Activated T-helper 2 cell treated with anti-CD3 and anti-CD28 coated beads, Interferon-gamma antibody, Interleukin-2, Interleukin-4, amounts not matched to agents 10 μg/mL and 5 μg/mL and 100 μg/mL, durations not matched to agents 14 hours and 24 hours and 36 hours (primary cell): ENCODE measurements at places on chromosomes 6 and 20.

GRCh38 chr20:45163083-45163803 is 11.5 kb upstream of the PI3 start:
- H3K27me3 ChIP-seq, result peaks cover 25% of the 10 kb centered on the region
- no peak for DNase-seq
- H3K27ac ChIP-seq, result no peak overlapping the region
- no peaks in the 10 kb centered on the region for H3K36me3 ChIP-seq

GRCh38 chr20:1033751-1034414 is 31.8 kb upstream of the RSPO4 start:
- DNase-seq, result no peak
- H3K36me3 ChIP-seq, result no peaks in the 10 kb centered on the region
- H3K27ac ChIP-seq, result no peak overlapping the region
- no peak overlapping the region for H3K4me3 ChIP-seq

DNA sequence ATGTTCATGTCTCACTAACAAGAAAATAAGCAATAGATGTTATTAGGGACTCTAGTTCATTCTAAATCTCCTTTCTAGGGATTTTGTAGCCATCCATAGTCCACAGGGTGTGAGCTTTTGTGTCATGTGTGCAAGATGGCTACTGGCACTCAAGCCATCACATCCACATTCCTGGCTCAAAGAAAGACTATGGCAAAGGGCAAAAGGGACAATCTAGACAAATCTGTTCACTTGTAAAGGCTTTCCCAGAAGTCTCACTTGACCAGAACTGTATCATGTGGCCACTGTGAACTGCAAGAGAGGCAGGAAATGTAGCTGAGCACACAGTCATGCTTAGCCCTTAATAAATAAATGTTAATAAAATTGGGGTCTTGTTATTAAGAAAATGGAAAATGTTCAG is 212.6 kb upstream of the EXOC2 start:
- H3K4me3 ChIP-seq, result no peak overlapping the region
- no peak overlapping the region for H3K27ac ChIP-seq
- no peaks in the 10 kb centered on the region for H3K27me3 ChIP-seq
- no peak for DNase-seq
- no peaks in the 10 kb centered on the region for H3K4me1 ChIP-seq

DNA sequence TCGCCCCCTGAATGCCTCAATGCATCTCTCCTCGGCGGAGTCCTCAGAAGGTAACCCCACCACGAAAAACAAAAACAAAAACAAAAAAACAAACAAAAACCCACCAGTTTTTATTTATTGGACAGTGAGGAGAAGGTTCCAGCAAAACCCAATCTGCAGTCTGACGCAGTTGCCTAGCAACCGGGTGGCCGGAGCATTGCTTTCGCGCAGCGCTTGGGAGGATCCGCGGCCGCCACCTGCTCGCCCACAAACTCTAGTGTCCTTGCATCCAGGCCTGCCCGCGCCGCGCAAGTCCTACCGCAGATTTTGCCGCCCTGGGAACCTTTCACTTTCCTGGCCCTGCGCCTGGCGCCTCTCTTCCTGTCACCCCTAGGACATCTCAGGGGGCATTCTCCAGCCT is 17.6 kb downstream of the TFAP2B start:
- no peak overlapping the region for H3K27ac ChIP-seq
- H3K4me3 ChIP-seq, result no peak overlapping the region
- H3K36me3 ChIP-seq, result no peaks in the 10 kb centered on the region
- DNase-seq, result no peak

DNA sequence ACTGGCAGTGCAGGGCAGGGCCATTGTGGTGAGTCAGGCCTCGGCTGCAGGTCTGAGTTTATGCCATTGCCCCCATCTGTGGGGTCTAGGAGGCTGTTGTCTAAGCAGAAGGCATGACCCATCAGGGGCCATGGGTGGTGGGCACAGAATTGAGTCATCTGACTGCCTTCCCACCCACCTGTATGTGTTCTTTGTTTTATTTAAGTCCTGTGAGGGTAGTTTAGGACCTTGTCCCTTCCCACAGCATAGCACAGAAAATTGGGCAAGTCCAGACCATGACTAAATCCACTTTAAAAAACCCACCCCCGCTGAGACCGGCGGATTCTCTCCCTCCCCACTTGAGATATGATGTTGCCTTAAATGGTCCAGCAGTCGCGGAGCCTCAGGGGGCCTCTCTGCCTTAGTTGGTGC is 40.3 kb downstream of the ERMARD start:
- H3K4me3 ChIP-seq, result no peak overlapping the region
- H3K36me3 ChIP-seq, result no peaks in the 10 kb centered on the region
- H3K27me3 ChIP-seq, result peaks cover 24% of the 10 kb centered on the region
- H3K4me1 ChIP-seq, result peaks cover 14% of the 10 kb centered on the region
- no peak overlapping the region for H3K27ac ChIP-seq

- no peaks in the 10 kb centered on the region for H3K36me3 ChIP-seq
- peaks cover 6% of the 10 kb centered on the region for H3K4me1 ChIP-seq
- DNase-seq, result no peak
- no peaks in the 10 kb centered on the region for H3K27me3 ChIP-seq
- H3K4me3 ChIP-seq, result no peak overlapping the region
Observed at GRCh38 chr6:146154197-146154596, 125.3 kb downstream of the GRM1 start.

GRCh38 chr20:19785173-19785982 is 27.3 kb downstream of the RIN2 start:
- peaks cover 3% of the 10 kb centered on the region for H3K27me3 ChIP-seq
- no peak overlapping the region for H3K27ac ChIP-seq
- DNase-seq, result no peak
- no peaks in the 10 kb centered on the region for H3K36me3 ChIP-seq
- no peak overlapping the region for H3K4me3 ChIP-seq

DNA sequence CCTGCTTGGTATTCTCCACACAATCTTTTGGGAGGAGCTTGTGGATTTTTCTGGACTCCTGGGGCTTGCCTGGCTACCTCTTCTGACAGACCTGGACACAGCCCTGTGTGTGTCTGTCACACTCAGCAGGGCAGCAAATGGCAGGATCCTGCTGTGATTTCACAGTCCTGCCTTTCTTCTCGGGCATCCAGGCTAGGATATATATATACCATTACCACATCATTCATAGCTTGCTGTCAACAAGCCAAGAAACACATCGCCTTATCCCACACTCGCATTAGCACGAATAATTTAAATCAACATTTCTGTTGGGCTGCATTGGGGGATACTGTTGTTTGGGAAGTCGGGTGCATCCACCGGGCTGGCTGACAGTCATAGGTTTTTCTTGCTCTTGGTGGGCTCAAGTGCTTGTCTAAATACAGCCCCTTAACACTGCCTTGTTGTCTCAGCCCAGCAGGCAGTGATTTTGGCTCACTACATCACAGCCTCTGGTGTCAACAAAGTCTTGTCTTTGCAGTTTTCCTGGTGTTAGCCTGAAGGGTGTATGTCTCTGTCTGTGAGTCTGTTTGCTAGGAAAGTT is 154.9 kb upstream of the FERMT1 start:
- H3K4me3 ChIP-seq, result no peak overlapping the region
- no peaks in the 10 kb centered on the region for H3K4me1 ChIP-seq
- no peak overlapping the region for H3K27ac ChIP-seq
- H3K27me3 ChIP-seq, result no peaks in the 10 kb centered on the region
- no peak for DNase-seq

DNA sequence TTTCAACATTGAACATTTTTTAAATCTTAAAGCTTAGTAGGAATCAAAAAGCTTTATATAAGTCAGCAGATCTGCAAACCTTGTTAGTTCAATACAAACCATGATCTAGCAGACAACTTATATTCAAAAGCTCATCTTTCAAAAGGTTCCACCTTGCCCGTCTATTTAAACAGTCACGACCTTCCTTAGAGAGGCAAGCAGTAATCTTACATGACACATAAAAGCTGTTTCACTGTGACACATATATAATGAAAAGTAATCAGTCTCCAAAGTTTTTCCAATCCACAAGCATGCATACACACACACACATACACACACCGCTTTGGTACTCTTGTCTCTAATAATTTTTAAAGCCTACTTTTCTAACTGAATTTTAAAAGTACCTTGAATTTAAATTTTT is 12.9 kb downstream of the SOD2 start:
- no peak overlapping the region for H3K4me3 ChIP-seq
- no peak for DNase-seq
- peaks cover 32% of the 10 kb centered on the region for H3K4me1 ChIP-seq
- H3K36me3 ChIP-seq, result peaks cover 45% of the 10 kb centered on the region

DNA sequence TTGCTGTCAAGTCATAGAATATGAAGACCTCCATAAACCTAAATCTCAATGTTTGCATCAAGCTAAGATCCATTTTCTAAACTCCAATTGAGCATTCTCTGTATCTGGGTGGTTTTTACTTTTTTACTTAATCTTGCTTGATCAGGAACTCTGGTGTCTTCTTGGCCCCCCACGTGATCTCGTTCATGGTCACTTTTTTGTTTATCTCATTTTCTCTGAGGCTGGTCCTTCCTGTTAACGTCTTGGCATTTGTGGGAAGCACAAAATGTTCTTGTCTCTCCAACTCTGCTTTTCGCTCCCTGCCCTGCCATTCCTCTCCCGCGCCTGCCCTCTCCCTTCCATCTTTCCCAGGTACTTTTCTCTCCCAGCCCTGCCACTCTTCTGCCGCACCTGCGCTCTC is 14.0 kb upstream of the MAPRE1 start:
- H3K27ac ChIP-seq, result no peak overlapping the region
- DNase-seq, result no peak
- H3K4me3 ChIP-seq, result no peak overlapping the region

DNA sequence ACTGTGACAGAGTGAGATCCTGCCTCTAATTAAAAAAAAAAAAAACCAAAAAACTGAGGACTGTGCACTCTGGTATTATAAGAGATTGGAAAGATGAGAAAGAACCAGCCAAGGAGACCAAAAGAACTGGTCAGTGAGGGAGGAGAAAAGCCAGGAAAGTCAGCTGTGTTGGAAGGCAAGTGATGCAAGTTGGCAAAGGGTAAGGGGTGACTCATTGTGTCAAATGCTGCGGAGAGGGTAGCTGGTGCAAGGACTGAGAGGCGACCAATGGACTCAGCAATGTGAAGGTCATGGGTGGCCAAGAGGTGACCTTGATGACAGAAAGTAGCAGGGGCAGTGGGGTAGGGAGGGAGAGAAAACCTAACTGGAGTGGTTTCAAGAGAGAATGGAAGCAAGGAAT is 27.4 kb upstream of the LRRN4 start:
- H3K4me1 ChIP-seq, result no peaks in the 10 kb centered on the region
- no peaks in the 10 kb centered on the region for H3K36me3 ChIP-seq
- no peak overlapping the region for H3K4me3 ChIP-seq
- DNase-seq, result no peak
- no peak overlapping the region for H3K27ac ChIP-seq

DNA sequence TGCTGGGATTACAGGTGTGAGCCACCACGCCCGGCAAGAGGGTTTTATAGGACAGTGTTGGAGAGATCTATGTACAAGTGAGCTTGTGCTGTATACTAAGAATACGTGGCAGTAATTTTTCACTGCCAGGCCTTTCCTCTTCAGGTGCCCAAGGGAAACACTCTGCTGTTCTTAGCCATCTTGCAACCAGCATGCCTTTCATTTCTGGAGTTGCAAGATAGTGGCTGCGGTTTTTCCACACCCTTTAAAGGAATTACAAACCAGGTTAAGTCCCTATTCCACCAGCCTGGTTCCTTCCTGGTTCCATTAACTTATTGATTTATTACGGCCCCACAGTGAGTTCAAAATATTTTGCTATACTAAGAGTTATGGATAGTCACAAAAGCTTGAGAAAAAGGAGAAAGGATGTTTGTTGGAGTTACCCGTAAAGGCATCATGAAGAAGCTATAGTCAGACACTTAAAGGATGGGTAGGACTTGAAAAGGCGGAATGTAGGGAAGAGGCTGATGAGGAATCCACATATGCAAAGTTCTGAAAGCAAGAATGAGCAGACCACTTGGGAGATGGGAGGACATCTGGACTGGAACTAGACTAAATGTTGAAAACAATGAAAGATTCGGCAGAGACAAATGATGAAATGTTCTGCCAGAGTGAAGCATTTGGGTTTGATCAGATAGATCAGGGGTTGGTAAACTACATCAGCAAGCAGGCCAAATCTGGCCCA is 61.4 kb upstream of the ASIP start:
- H3K4me3 ChIP-seq, result no peak overlapping the region
- peaks cover 2% of the 10 kb centered on the region for H3K4me1 ChIP-seq
- no peak overlapping the region for H3K27ac ChIP-seq
- H3K27me3 ChIP-seq, result peaks cover 9% of the 10 kb centered on the region

- no peak overlapping the region for H3K27ac ChIP-seq
- peaks cover under 1% of the 10 kb centered on the region for H3K4me1 ChIP-seq
- no peaks in the 10 kb centered on the region for H3K27me3 ChIP-seq
- H3K36me3 ChIP-seq, result peaks cover 26% of the 10 kb centered on the region
Observed at GRCh38 chr6:43436577-43437282, 9.4 kb downstream of the ABCC10 start.

GRCh38 chr20:55014766-55015165 is 539.4 kb downstream of the DOK5 start:
- no peaks in the 10 kb centered on the region for H3K4me1 ChIP-seq
- no peak overlapping the region for H3K4me3 ChIP-seq
- DNase-seq, result no peak
- no peaks in the 10 kb centered on the region for H3K27me3 ChIP-seq
- H3K27ac ChIP-seq, result no peak overlapping the region
- H3K36me3 ChIP-seq, result no peaks in the 10 kb centered on the region

- no peak for DNase-seq
- peaks cover 57% of the 10 kb centered on the region for H3K36me3 ChIP-seq
- H3K27me3 ChIP-seq, result no peaks in the 10 kb centered on the region
- no peak overlapping the region for H3K27ac ChIP-seq
Observed at GRCh38 chr6:44432726-44433125, 45.2 kb downstream of the CDC5L start.

DNA sequence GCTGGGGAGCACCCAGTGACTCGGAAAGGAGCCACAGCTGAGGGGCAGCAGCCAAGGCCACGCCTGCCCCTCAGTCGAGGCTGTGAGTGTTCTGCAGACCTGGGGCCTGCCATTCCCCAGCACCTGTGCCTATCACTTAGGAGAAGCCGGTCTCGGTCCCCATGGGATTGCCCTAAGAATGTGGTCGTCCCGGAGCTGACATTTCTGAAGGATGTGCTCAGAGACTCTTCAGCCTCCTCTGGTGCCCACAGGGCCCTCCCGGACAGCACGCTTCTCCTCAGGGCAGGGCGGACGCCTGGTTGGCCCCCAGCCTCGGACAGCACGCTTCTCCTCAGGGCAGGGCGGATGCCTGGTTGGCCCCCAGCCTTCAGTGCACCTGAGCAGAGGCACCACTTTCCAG is 223.9 kb downstream of the ERMARD start:
- no peaks in the 10 kb centered on the region for H3K27me3 ChIP-seq
- H3K36me3 ChIP-seq, result no peaks in the 10 kb centered on the region
- no peak overlapping the region for H3K4me3 ChIP-seq
- no peak overlapping the region for H3K27ac ChIP-seq
- DNase-seq, result no peak
- H3K4me1 ChIP-seq, result no peaks in the 10 kb centered on the region

GRCh38 chr6:142242269-142242668 is 59.5 kb upstream of the ADGRG6 start:
- H3K4me3 ChIP-seq, result no peak overlapping the region
- no peaks in the 10 kb centered on the region for H3K4me1 ChIP-seq
- no peak for DNase-seq
- H3K27me3 ChIP-seq, result peaks cover 1% of the 10 kb centered on the region
- H3K36me3 ChIP-seq, result no peaks in the 10 kb centered on the region
